ENCODE measurements at places on chromosomes 4 and X.

GRCh38 chrX:134240209-134240608, 3.2 kb downstream of the CCDC160 start:
- no peak for DNase-seq

DNA sequence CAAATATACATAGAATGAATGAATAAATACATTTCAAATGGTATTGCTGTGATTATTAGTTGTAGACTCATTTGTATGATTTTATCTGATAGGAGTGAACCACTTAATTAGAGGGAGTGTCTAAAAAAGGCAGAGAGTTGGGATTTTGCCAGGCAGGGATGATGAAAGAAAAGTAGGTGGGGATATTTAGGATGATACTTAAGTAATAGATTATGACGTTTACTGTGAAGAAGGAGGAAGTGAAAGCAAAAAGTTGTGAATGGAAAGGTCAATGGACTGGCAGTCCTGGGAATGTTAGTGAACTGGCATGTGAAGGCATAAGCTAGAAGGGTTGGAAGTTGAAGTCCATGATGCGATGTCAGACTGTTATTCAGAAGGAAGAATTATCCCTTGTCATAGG, 917.1 kb downstream of the RAPGEF2 start:
- no peak for DNase-seq

DNA sequence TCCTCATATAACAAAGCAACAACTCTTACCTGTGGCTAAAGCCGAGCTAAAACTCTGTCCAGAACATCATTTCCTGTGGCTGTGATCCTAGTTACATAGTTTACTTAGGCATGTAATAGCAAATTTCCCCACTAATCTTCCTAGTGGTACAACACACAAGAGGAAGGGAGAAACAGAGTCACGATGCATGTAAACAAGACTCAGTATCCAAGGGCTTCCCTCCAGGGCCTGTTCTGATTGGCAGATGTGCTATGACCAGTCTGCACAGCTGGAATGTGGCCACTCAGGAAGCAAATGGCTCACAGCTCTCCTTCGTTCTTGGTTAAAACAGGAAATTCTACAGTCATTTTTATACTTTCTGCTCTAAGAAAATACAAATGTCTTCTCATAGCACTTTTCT, 49.2 kb upstream of the PRSS48 start:
- DNase-seq = no peak

DNA sequence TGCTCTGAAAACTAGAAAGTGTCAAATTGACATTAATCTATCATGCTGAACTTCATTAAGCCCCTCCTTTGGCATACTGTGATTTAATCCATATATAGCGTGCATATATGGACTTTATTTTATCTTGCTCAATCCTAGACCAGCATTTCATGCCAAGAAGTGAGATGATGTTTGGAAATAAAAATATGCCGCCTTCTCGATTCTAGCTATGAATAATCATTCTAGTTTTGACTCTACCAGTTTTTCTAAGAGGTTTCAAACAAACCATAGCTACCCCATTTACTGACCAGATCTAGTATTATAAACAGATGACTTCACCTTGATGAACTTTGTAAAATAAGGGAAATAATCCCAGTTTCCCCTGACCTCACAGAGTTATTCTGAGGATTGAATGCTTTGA, 95.0 kb downstream of the ARX start:
- DNase-seq = no peak

DNA sequence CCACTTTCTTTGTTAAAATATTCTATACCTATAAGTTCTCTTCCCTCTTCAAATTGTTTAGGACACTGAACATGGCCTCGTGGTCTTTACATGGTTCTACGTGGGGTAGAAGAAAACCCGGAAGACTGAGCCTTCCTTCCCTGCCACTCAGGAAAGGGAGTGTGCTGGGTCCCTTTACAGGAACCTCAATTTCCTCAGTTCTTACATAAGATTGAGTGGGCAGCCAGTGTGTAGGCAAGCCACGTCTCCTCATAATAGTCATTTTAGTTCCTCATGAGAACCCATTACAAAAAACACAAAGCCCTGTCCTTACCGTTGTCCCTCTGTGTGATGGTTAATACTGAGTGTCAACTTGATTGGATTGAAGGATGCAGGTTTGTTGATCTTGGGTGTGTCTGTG, 28.7 kb upstream of the SMIM10L2A start:
- DNase-seq = no peak

DNA sequence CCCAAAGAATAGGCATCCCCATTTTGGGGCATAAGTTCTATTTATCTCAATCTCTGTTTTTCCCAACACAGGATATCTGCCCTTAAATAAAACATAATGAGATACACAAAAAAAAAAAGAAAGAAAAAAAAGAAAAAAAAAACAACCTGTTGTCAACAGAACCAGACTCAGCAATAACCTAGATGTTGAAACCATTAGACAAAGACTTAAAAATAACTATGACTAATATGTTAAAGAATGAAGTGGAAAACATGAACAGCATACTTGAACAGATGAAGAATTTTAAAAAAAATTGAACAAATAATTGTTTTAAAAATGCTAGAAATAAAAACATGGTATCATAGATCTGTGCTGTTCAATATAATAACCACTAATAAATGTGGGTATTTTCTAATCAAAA, 93.4 kb upstream of the RXFP1 start:
- DNase-seq = no peak

- DNase-seq = no peak
Observed at GRCh38 chr4:8761167-8761823, 110.3 kb downstream of the HMX1 start.

- no peak for DNase-seq
Observed at GRCh38 chr4:75089206-75089605, 156.3 kb downstream of the PARM1 start.

Data from stimulated activated CD4-positive, alpha-beta T cell treated with anti-CD3 and anti-CD28 coated beads, Interleukin-4, amount 100 ng/mL, for 4 hours (primary cell).